ENCODE measurements at places on chromosomes 1 and 21.

GRCh38 chr1:176119549-176119948, 87.5 kb downstream of the COP1 start:
- DNase-seq = no peak

GRCh38 chr1:116708255-116708900, 40.8 kb upstream of the IGSF3 start:
- DNase-seq = no peak

- no peak for DNase-seq
Observed at GRCh38 chr1:85343213-85343611, 66.8 kb upstream of the BCL10 start.

DNA sequence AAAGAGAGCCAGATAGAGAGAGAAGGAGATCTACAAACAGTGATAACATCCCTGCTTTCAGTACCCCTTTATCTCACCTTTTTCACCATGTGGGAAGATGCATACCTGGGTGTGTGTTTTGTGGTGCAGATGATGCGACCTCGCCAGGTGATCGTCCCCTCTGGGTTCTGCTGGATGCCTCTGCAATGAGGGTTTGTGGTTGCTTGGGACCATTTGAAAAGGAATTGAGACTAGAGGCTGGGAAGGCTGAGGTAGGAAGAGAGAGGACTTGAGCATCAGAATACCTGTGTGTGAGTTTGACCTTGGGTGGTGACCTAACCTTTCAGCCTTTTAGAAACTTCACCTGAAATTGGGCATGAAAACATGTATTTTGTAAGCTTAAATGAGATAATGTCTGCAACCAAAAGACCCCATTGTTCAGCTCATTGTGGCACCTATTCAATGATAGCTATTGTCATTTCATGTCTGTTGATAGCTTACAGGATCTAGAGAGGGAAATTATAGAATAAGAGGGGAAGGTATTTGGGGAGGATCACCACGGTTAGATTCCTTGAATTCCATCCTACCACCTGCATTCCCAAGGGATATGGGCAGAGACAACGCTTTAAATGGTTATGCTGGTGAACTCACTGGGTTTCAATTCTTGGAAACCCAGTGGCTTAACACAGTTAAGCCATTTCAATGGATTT, 125.7 kb downstream of the IGSF21 start:
- DNase-seq = no peak

- no peak for DNase-seq
Observed at GRCh38 chr1:164794356-164794755, 235.4 kb downstream of the PBX1 start.
